ENCODE measurements at places on chromosomes 3 and 15. TPM values are rescaled to one million over a fixed set of nuclear protein-coding genes. Genes with fewer than 3 reads are reported as not detected.
A peak's percentile ranks its signal among the peaks of the same experiment; 100 is the strongest.

Gene NME9
- total RNA-seq = 0.79 TPM

Gene TTC21A
- 5.6 TPM for total RNA-seq

Gene SLC22A14
- 0.22 TPM for total RNA-seq

Gene SAXO2
- 5.7 TPM for total RNA-seq

- DNase-seq = no peak
These were observed 126.5 kb upstream of the THBS1 start for GRCh38 chr15:39454189-39454986.

GRCh38 chr3:179713643-179714090 lies 60.8 kb downstream of the USP13 start:
- no peak for DNase-seq

Gene OR5K4
- total RNA-seq = not detected

DNA sequence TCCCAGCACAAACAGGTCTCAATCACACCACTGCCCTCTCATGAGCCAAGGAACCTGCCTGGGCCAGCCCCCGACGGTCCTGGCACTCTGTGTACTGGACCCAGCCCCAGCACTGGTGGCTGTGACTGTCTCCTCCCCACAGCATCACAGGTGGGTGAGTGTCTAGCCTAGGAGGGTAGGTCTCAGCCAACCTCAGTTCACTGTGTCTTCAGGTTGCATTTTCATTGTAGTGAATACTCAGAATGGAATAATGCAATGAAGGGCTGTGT lies 163.4 kb upstream of the NSMCE3 start:
- no peak for DNase-seq

DNA sequence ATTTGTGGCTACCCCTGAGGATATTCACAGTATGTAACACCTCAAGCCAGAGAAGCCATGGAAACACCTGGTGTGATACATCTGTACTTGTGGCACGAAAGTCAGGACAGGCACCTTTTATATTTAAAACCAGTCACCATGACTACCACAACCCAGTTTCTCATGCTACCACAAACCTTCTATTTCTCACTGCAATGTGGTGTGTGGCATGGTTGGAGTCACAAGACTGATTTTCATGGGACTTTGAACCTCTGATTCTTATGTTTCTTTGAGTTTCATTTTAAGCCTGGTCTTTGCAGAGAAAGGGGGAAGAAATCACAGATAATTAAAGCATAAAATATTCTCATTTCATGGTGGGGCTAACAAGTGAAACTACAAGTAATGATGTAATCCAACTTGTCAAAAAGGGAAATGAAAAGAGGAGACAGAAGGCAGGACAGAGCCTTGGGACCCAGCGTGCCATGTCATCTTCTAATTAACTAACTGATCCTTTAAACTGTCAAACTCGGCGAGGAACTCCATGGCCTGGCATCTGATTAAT lies 175.9 kb downstream of the PDZRN3 start:
- no peak for DNase-seq

Gene OCA2
- not detected for total RNA-seq

GRCh38 chr3:183895296-183895695 lies 10.6 kb upstream of the PARL start:
- DNase-seq = peak; percentile 38

DNA sequence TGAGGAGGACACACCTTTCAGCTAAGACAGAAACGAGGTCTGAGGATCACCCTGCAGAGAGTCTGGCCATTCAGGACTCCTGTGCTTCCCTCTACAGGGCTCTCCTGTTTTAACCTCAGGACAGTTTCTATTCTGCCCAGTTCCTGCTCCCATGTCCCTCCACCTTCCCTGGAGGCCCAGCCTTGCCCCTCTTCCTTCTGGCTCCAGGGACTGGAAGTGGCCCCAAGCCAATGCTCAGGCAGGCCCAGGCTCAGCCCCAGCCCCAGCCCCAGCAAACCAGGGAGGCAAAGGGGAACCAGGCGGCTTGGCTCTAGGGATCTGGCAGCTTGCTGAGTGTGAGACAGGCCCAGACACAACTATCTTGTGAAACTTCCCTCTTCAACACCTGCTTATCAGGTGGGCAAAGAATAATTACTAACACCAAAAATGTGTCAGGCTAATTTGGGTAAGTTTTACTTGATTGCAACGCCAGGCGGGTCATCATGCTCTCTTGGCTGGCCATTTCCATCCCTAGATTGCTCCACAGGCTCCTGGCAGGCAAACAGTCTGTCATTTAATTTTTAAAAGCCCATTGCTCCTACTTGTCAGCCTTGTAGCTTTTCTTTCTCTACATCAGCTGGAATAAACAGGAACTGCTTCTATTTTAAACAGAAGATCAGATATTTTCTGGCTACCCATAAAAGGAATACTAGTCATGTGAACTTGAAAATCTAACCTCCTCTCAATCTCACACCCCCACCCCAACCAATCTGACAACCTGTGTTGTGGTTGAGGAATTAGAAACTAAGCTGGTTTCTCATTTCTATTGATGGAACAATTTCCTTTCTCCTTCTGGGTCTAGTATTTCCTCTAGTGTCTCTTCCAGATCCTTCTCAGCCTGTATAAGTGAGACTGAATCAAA lies 33.5 kb downstream of the UPK1B start:
- no peak for DNase-seq

- no peak for DNase-seq
These were observed 16.3 kb upstream of the RAB7A start for GRCh38 chr3:128709506-128710210.

- DNase-seq = peak; percentile 74
These were observed 14.4 kb upstream of the MRPS22 start for GRCh38 chr3:139329364-139329850.

GRCh38 chr3:62749130-62749529 lies 126.1 kb downstream of the CADPS start:
- no peak for DNase-seq

- no peak for DNase-seq
These were observed 50.2 kb upstream of the CCR4 start for GRCh38 chr3:32901005-32901932.

DNA sequence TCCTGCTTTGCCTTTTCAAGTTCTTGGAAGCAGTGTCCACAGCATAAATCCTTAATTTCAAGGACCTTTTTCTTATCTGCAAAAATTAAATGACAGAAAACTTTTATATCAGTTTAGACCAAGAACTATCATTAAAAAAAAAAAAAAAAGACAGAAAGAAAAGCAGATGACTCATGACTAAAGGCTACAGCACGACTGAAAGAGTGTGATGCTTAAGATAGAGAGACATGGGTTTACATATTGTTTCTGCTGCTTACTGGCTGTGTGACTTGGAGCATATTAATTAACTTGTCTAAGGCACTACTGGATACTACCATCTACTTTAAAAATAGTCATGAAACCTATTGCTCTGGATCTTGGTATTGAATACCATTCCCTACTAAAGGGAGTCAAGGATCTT lies 62.3 kb downstream of the CEP152 start:
- no peak for DNase-seq

Gene KCTD6
- total RNA-seq = 12.0 TPM

GRCh38 chr3:80750637-80751036 lies 982.8 kb upstream of the ROBO1 start:
- DNase-seq = no peak

Gene ACTC1
- total RNA-seq = not detected

Gene SLC2A2
- not detected for total RNA-seq

Gene SETMAR
- 9.4 TPM for total RNA-seq

Gene GPR160
- 9.9 TPM for total RNA-seq

- no peak for DNase-seq
These were observed 266.6 kb upstream of the TBL1XR1 start for GRCh38 chr3:177463863-177464262.

DNA sequence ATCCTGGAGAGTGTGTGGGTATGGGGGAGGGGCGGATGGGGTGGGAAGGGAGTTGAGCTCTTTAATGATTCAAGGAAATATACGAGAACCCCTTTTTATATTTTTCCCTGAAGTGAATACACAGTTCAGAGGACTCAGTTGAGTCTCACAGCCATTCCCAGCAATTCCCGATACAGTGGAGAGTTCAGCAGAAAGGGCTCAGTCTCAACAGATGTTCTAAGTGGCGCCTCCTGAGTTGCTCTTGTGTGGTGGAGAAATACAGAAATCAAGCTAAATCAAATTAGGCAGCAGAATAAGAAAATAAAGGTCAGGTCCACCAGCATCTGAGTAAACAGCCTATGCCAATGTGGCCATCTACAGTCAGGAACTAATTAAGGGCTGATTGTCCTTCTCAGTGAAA lies 372.1 kb downstream of the NR2F2 start:
- DNase-seq = no peak

GRCh38 chr15:82810890-82811426 lies 1.5 kb downstream of the WHAMM start:
- DNase-seq = no peak

Gene COLQ
- 1.9 TPM for total RNA-seq

DNA sequence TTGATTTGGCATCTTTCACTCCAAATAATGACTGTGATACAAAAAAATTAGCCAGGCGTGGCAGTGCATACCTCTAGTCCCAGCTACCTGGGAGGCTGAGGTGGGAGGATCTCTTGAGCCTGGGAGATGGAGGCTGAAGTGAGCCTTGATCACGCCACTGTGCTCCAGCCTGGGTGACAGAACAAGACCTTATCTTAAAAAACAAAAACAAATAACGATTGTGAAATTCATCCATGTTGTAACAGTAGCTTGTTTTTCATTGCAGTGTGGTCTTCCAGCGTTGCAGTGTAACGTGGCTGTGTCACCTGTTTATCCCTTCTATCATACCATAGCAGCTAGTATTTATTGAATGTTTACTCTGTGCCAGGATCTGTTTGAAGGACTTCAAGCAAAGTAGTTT lies 120.9 kb downstream of the ITPR1 start:
- DNase-seq = no peak

DNA sequence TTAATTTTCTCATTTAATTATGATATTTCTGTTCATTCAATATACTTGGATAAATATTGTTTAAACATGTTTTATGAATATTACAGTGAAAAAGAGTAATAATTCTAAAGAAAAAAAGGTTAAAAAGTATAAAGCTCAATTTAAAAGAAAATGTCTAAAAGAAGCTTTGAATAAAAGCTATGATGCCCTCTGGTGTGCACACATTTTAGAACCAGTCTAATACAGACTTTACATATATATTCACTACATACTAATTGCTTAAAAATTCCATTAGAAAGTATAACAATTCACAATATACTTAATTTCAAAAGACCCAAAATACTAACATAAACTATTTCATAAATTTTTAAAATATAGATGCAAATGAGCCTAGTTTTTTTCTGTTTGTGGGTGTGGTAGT lies 909.1 kb upstream of the ROBO1 start:
- DNase-seq = no peak

GRCh38 chr3:3087279-3087678 lies 22.9 kb downstream of the IL5RA start:
- DNase-seq = no peak

Gene CLSTN2
- total RNA-seq = 0.02 TPM

Gene USP13
- 22.7 TPM for total RNA-seq

- DNase-seq = no peak
These were observed 28.2 kb upstream of the GBE1 start for GRCh38 chr3:81789691-81790090.

GRCh38 chr3:85258819-85259218 lies 300.0 kb downstream of the CADM2 start:
- DNase-seq = no peak

Gene C3orf70
- not detected for total RNA-seq

- no peak for DNase-seq
These were observed 42.6 kb upstream of the SEMA6D start for GRCh38 chr15:47674586-47675232.

Gene CCR2
- not detected for total RNA-seq

- DNase-seq = no peak
These were observed 2.8 kb downstream of the LSAMP start for GRCh38 chr3:116442331-116443021.

DNA sequence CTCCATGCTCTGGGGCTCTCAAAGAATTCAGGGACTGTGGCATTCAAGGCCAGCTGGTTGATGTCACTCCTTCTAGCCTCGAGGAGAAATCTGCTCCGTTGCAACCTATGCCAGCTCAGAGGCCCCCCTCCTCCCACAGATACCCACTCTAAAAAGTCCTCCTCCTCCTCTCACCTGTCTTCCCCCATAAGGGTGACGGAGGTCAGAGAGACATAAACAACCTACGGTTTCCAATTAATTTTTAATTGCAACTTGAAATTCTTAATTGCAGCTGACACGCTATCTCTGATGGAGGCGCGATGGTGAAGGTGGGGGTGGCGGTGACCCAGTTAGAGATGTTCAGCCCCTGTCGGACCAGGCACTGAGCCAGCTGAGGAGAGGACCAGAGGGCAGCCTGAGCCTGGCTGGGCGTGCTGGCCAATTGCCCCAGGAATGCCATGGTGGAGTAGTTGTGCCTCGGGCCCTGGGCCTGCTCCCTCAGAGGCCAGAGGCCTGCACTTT lies 43.2 kb upstream of the INSYN1 start:
- DNase-seq = no peak

DNA sequence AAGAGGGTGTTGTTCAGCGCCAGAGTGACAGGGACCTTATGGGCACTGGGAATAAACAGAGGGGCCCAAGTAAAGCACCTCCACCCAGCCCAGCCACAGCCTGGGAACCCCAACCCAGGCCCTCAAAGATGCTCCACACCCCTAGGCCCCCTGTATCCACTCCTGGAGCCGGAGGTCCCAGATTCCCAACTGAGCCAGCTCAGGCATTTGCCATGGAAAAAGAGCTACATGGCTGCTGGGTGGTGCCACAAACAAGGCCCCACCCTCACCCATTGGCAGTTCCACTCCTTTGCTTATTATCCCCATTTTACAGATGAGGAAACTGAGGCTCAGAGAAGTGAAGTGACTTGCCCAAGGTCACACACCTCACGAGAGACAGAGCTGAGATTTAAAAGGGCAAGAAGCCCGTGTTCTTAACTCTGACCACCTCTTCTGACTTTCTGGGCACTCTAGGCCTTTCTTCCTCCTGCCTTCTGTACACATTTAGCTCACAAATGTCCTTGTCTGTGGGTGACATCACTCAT lies 16.9 kb downstream of the ANPEP start:
- DNase-seq = no peak

- no peak for DNase-seq
These were observed 70.8 kb downstream of the RFTN1 start for GRCh38 chr3:16442730-16443129.

DNA sequence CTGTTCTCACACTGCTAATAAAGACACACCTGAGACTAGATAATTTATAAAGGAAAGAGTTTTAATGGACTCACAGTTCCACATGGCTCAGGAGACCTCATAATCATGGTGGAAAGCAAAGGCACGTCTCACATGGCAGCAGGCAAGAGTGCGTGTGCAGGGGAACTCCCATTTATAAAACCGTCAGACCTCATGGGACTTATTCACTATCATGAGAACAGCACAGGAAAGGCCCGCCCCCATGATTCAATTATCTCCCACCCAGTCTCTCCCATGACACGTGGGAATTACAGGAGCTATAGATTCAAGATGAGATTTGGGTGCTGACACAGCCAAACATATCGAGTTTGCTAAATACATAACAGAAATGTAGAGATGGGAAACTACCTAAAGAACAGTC lies 39.5 kb upstream of the DGKG start:
- DNase-seq = no peak

Gene RLBP1
- total RNA-seq = 0.12 TPM

Gene PLCH1
- total RNA-seq = 3.8 TPM

GRCh38 chr15:62845241-62846126 lies 197.1 kb upstream of the TPM1 start:
- no peak for DNase-seq

GRCh38 chr3:133280586-133280985 lies 119.3 kb upstream of the BFSP2 start:
- DNase-seq = no peak

Gene ZNF620
- 10.2 TPM for total RNA-seq

All from HCT116 (cell line).